ENCODE measurements at places on chromosomes 7 and 10. TPM values are rescaled to one million over a fixed set of nuclear protein-coding genes. Genes with fewer than 3 reads are reported as not detected.

DNA sequence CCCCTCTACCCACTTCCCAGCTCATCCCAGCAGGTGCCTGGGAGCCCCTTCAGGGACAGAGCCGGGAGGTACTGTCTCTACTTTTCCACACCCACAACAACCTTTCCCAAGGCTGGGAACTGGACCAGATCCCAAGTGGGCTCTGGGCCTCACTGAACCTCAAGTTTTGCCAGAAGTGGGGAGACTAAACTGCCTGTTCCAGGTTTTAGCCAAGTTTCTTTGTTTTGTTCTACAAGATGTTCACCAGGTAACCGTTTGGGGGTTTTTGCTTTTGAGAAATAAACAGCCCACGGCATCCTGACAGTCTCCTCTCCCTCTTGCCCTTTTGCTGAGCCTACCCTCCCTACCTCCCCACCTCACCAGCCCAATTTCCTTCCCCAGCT, 10.6 kb upstream of the EMX2 start:
- H3K27ac ChIP-seq = no peak overlapping the region
- no peaks in the 10 kb centered on the region for H3K36me3 ChIP-seq
- peaks cover 5% of the 10 kb centered on the region for H3K4me1 ChIP-seq
- peaks cover 71% of the 10 kb centered on the region for H3K27me3 ChIP-seq
- peak; percentile 84 for DNase-seq

- H3K27me3 ChIP-seq = no peaks in the 10 kb centered on the region
- H3K36me3 ChIP-seq = peaks cover 5% of the 10 kb centered on the region
- H3K27ac ChIP-seq = no peak overlapping the region
Observed at GRCh38 chr7:23346316-23346715, 47.2 kb downstream of the MALSU1 start.

DNA sequence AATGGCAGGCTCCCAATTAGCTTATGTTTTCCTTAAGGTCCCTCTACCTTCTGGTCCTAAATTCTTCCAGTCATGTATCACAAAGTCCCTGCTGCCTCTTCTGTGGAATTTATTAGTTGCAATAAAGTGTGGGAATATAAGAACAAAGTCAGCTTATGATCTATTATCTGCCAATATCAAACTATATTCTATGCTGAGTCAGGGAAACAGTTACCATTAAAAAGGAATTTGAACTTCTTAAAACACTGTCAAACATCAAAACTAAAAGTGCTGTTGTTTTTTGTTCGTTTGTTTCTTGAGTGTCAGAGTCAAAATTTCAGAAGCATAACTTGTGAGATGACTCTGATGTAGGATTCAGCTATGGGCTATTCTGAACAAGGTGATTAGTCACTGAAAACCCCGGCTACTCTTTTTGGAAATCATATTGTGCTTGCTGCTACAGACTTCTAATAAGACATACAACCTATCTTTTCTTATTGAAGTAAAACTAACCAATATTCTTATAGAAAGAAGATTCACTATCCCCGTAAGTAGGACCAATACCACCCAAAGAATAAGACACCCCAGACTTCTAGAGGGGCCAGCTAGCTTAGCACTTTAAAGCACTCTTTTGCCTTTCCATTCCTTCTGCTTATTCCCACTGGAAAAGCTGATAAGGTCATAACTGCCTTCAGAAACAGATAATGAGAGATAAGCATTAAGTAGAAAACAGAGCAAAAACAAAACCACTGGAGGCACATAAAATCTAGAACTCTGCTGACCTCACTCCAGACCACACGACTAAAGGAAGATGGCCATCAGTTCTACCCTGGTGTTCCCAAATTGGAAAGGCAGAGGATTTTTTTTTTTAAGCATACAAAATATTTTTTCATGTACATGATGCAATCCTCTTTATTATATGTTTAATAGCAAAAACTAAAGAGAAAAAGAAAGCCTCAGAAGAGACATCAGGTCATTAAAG, 370.6 kb downstream of the PARD3 start:
- peaks cover 10% of the 10 kb centered on the region for H3K4me1 ChIP-seq
- peak overlapping the region; percentile 16 for H3K27ac ChIP-seq
- no peaks in the 10 kb centered on the region for H3K36me3 ChIP-seq
- DNase-seq = peak; percentile 80

- H3K4me3 ChIP-seq = no peak overlapping the region
- no peaks in the 10 kb centered on the region for H3K36me3 ChIP-seq
- H3K27me3 ChIP-seq = no peaks in the 10 kb centered on the region
Observed at GRCh38 chr10:34766266-34766600, 48.9 kb downstream of the PARD3 start.

DNA sequence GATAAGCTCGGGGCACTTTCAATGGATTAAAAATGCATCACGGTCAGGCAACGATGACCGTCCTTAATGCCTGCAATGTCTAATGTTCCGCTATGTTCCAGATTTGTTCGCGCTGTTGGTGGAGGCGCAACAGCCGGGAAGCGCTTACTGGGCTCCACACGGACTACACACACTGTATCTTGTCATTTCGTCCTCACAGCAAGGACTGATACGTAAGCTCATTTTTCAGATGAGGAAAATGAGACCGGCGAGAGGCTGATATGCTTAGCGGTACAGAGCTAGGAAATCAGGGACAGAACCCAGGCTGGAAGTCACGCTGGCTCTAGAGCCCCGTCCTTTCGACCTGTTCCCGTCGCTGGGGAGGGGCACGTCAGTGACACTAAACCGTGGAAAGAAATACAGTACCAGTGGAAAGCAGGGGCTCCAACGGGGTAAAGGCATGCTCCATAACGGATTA, 670 bp downstream of the TPK1 start:
- H3K27ac ChIP-seq = peak overlapping the region; percentile 84
- H3K27me3 ChIP-seq = no peaks in the 10 kb centered on the region
- H3K36me3 ChIP-seq = no peaks in the 10 kb centered on the region
- DNase-seq = peak; percentile 74
- H3K4me3 ChIP-seq = peak overlapping the region; percentile 96

The XPNPEP1 gene
- total RNA-seq = 140 TPM

- no peak overlapping the region for H3K27ac ChIP-seq
- no peaks in the 10 kb centered on the region for H3K27me3 ChIP-seq
- H3K4me3 ChIP-seq = no peak overlapping the region
- H3K4me1 ChIP-seq = no peaks in the 10 kb centered on the region
- no peak for DNase-seq
Observed at GRCh38 chr10:11304906-11305585, 287.4 kb downstream of the CELF2 start.

The SRRM3 gene
- total RNA-seq = 0.36 TPM

DNA sequence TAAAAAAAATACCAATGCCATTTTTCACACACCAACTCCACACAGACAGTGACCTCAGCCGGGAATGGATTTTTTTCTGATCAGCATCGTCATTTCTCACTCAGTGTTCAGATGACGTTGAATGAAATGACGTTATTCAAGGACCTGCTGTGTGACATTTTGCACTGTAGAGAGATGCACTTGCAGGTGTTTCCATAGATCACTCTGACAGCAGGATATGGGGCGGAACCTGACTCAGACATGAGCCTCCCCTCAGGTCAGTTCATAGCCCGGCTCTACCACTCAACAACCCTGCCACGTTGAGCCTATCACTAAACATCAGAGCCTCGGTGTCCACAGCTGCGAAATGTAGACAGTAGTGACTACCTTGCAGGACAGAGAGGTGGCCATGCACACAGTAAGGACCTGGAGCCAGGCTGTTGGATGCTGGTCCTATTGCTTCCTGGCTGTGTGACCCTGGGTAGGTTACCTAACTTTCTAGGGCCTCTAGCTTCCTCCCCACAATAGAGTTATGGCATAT, 41.4 kb upstream of the ANTXRL start:
- no peaks in the 10 kb centered on the region for H3K4me1 ChIP-seq
- H3K4me3 ChIP-seq = no peak overlapping the region
- H3K36me3 ChIP-seq = no peaks in the 10 kb centered on the region
- no peak for DNase-seq
- H3K27ac ChIP-seq = no peak overlapping the region
- peaks cover 6% of the 10 kb centered on the region for H3K27me3 ChIP-seq

DNA sequence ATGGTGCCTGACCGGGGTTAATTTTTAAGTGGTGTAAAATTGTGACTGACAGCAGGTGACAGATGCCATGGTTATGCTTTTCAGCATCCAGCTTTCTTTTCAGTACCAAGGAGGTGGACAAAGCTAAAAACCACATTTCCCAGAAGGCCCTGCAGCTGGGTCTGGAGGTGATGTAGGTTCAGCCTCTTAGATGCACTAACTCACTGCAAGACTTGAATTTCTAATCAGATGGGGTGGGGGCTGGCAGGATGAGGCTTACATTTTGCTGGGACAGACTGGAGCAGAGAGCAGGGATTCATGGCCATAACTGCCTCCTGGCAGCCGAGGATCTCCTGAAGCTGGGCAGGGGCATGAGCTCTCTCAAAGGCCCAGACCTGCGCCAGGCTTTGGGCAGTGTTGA, 52.4 kb downstream of the PDIA4 start:
- no peak overlapping the region for H3K27ac ChIP-seq
- H3K36me3 ChIP-seq = no peaks in the 10 kb centered on the region
- no peak for DNase-seq
- H3K4me3 ChIP-seq = no peak overlapping the region

DNA sequence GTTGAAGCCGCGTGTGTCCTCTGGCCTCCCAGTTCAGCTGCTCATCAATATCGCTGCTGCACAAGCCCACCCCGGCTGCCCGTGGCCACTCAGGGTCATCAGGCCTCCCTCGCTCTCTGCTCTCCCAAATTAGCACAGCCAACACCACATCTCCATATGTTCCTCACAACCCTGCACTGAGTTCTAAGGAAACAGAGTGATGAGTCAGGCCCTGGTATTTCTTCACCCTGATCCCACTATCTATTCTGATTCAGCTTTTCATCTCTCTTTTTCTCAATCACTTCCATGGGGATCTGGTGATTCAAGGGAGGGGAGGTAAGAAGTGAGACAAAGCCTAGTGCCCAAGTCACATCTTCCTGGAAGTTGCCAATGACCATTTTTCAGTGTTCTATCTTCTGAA, 23.8 kb downstream of the CYTH3 start:
- peak; percentile 82 for DNase-seq
- no peaks in the 10 kb centered on the region for H3K36me3 ChIP-seq
- peak overlapping the region; percentile 85 for H3K27ac ChIP-seq
- peaks cover 68% of the 10 kb centered on the region for H3K4me1 ChIP-seq
- no peak overlapping the region for H3K4me3 ChIP-seq

GRCh38 chr7:36058020-36058592, 94.9 kb upstream of the EEPD1 start:
- no peaks in the 10 kb centered on the region for H3K4me1 ChIP-seq
- no peaks in the 10 kb centered on the region for H3K27me3 ChIP-seq
- H3K4me3 ChIP-seq = no peak overlapping the region
- no peak overlapping the region for H3K27ac ChIP-seq
- no peaks in the 10 kb centered on the region for H3K36me3 ChIP-seq
- DNase-seq = no peak

- no peak overlapping the region for H3K4me3 ChIP-seq
- DNase-seq = peak; percentile 66
- H3K27me3 ChIP-seq = no peaks in the 10 kb centered on the region
- H3K4me1 ChIP-seq = peaks cover 5% of the 10 kb centered on the region
Observed at GRCh38 chr7:112101201-112101846, 104.9 kb downstream of the DOCK4 start.

DNA sequence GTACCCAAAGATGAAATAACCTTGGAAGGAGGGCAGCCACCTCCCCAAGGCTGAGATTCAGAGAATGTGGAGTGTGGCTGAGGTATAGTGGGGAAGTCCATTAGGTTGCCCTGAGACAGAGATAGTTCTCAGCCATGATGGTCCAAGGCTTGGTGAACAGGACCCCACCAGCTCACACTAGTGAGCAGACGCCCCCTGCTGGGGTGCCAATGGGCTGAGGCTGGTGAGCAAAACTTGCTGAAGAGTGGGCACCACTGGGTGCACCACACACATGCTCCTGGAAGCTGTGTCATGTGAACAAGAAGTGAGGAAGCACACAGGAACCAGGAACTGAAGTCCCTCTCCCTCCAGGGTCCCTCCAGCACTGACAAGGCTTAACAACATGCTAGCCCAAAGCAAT, 8.9 kb downstream of the FBXL13 start:
- no peak overlapping the region for H3K4me3 ChIP-seq
- H3K36me3 ChIP-seq = no peaks in the 10 kb centered on the region
- H3K4me1 ChIP-seq = no peaks in the 10 kb centered on the region
- H3K27me3 ChIP-seq = no peaks in the 10 kb centered on the region
- H3K27ac ChIP-seq = no peak overlapping the region

The MOGAT3 gene
- not detected for total RNA-seq

The C10orf53 gene
- total RNA-seq = not detected

DNA sequence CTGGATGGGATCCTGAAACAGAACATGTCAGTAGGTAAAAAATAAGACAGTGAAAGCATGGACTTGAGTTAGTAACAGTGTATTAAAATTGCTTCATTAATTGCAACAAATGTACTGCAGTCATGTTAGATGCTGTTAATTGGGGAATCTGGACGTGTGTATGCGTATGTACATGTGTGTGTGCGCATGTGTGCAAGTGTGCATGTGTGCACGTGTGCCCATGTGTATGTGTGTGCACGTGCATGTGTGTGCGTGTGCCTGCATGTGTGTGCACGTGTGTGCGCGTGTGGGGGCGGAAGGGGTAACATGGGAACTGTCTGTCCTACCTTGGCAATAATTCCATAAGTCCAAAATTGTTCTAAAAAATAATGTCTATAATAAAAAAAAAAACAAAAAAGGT, 67.3 kb downstream of the SMURF1 start:
- no peak overlapping the region for H3K27ac ChIP-seq
- DNase-seq = no peak

DNA sequence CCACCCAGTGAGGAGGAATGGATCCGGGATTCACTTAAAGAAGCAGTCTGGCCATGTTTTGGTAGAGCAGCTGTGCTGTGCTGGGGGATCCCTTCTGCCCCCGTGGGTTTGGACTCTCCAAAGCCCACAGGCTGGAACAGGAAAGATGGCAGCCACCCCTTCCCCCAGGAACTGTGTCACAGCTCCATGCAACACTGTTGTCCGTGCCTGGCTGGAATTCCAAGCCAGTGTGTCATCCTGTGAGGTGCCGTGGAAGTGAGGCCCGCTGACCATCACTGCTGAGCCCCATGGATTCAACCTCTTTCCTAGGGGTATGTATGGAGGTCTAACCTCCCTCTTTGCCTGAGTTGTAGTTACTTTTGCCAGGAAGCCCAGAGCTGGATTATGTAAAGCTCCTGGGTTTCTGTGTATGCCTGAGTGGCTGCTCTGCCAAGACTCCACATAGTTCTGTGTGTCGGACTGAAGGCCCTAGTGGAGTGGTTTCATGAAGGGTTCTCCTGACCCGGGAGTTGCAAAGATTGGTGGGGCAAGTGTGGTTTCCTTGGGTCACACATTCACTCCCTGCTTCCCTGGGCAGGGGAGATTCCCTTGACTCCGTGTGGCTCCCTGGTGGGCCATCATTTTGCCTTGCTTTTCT, 35.1 kb upstream of the PCGF5 start:
- peak; percentile 73 for DNase-seq
- no peaks in the 10 kb centered on the region for H3K27me3 ChIP-seq
- no peaks in the 10 kb centered on the region for H3K36me3 ChIP-seq
- peaks cover 21% of the 10 kb centered on the region for H3K4me1 ChIP-seq
- H3K4me3 ChIP-seq = no peak overlapping the region

GRCh38 chr7:135771961-135772638, 23.5 kb upstream of the FAM180A start:
- no peak overlapping the region for H3K27ac ChIP-seq
- H3K36me3 ChIP-seq = no peaks in the 10 kb centered on the region
- DNase-seq = no peak
- no peaks in the 10 kb centered on the region for H3K27me3 ChIP-seq
- no peaks in the 10 kb centered on the region for H3K4me1 ChIP-seq
